ENCODE measurements at places on chromosomes 11 and 22.
A peak's percentile ranks its signal among the peaks of the same experiment; 100 is the strongest.

DNA sequence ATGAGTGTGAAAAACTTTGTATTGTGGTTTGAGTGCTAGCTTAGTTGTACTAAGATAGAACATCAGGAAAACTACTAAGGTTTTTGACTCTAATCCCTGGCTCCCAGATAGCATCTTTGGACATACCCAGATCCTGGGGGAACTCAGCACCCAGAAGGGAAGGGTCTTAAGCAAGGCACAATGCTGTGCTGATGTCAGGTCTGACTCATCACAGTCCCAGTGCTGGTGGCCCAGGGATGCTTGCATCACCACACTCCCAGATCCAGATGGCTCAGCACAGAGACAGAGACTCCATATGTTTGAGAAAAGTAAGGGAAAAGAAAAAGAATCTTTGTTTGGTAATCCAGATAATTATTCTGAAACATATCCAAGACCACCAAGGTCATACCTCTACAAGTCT lies 18.3 kb upstream of the OR56A3 start:
- DNase-seq, result no peak

- DNase-seq, result no peak
These were observed 115.2 kb downstream of the CEP164 start for GRCh38 chr11:117442869-117443239.

DNA sequence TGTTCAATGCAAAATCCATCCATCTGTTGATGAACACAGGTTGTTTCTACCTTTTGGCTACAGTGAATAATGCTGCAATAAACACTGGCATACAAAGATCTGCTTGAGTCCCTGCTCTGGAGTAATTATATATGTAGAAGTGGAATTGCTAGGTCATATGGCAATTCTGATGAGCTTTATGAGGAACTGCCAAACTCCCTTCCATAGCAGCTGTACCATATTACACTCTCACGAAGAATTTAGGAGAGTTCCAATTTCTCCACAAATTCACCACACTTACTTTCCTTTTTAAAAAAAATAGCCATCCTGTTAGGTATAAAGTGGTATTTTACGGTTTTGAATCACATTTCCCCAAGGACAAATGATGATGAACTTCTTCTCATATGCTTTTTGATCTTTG lies 62.2 kb downstream of the RSF1 start:
- DNase-seq, result no peak

DNA sequence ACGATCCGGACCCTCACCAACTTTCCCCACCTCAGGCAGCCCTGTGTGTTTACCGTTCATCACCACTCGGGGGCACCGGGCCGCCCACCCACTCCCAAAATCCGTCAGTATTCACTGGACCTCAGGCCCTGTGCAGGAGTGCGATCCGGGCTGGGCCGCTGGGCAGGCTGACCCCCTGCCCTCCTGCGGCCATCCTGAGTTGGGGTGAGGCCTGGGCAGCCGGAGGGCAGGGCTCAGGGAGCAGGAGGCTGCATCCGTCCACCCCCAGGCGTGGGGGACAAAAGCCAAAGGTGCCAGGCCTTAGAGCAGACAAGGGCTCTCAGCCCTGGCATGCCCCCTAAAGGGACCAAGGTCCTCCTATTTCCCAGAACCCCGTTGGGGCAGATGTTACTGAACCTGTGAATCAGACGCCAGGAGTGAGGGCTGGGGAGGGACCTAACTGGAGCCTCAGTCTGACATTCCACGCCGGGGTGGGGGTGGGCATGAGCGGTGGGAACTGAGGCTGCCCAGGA lies 16.8 kb upstream of the TMEM191C start:
- DNase-seq, result no peak

DNA sequence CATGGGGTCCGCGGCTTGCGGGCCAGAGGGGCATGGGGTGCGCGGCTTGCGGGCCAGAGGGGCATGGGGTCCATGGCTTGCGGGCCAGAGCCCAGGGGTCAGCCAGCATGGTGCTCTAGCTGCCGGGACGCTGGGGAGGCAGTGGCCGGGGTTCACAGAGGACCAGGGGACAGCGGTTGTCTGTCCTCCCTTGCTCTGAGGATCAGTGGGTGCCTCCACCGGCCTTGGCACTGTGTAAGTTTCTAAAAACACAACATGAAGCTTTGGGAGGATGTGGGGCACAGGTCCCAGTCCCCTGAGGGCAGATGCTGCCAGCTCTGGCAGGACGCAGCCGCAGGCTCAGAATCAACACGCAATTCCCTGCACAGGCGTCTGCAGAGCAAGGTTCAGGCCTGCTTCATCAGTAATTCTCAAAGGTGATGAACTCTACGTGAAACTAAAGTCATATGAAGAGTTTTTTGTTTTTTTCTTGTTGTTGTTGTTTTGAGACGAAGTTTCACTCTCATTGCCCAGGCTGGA lies 3.0 kb downstream of the MLC1 start:
- DNase-seq, result no peak

DNA sequence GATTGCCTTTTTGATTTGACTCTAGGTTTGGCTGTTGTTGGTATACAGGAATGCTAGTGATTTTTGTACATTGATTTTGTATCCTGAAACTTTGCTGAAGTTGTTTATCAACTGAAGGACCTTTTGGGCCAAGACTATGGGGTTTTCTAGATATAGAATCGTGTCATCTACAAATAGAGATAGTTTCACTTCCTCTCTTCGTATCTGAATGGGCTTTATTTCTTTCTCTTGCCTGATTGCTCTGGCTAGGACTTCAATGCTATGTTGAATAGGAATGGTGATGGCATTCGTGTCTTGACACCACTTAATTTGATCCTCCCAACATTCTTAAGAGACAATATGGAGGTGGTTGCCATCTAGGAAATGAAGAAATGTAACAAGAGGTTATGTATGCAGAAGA lies 388.1 kb upstream of the API5 start:
- no peak for DNase-seq

GRCh38 chr11:62705413-62705812 lies 1.8 kb downstream of the BSCL2 start:
- DNase-seq, result no peak

GRCh38 chr11:95516786-95517185 lies 272.8 kb downstream of the FAM76B start:
- DNase-seq, result no peak

- DNase-seq, result peak; percentile 15
These were observed 221.9 kb upstream of the TBCEL start for GRCh38 chr11:120801801-120802689.

DNA sequence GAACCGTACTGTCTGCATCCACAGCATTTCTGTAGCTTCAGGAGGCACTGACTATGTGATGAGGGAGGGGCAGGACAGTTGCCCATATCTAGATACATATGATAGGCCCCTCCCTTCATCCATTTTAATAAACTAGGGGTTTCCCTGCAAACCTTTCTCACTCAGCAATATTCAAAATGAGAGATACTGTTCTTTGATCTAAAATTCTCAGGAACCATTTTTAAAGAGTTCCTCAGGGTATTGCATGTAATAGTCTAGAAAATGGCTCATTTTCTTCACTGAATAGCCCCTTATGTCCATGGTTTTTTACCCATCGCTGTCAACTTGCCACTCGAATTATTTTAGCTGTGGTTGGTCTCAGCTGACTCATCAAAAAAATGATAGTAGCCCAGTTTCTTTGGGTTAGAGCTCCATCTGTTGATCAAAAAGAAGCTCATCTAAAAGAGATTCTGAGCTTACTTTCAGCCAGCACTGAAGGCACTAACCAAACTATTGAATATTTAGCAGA lies 37.0 kb upstream of the DNAJB7 start:
- no peak for DNase-seq

- no peak for DNase-seq
These were observed 1374.2 kb downstream of the FAM181B start for GRCh38 chr11:81359476-81359875.

GRCh38 chr11:68271781-68272608 lies at the start of gene C11orf24:
C11orf24 (minus strand) TSS chr11:68271973; CDS start chr11:68263767, 8,206 bp downstream.
- peak; percentile 92 for DNase-seq

- no peak for DNase-seq
These were observed 63.4 kb downstream of the BMAL1 start for GRCh38 chr11:13341026-13341425.

DNA sequence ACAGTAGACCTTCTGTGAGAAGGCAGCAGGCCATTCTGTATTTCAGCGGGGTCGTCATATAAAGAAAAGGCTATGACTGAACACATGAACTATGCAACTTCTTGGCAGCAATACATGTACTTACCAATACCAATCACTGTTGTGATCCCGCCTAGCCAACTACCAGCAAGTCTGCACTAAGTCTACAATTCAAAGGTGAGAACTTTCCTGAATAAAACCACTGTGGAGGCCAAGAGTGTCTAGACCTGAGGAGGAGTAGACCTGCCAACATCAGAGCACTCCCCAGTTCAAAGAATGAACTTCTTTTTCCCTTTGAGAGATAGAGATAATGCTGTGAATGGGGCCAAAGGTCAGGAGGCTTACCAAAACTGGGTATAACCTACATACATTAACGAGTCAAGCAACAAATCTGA lies 108.2 kb downstream of the SIK3 start:
- no peak for DNase-seq

- no peak for DNase-seq
These were observed 14.4 kb upstream of the PAMR1 start for GRCh38 chr11:35539781-35540281.

DNA sequence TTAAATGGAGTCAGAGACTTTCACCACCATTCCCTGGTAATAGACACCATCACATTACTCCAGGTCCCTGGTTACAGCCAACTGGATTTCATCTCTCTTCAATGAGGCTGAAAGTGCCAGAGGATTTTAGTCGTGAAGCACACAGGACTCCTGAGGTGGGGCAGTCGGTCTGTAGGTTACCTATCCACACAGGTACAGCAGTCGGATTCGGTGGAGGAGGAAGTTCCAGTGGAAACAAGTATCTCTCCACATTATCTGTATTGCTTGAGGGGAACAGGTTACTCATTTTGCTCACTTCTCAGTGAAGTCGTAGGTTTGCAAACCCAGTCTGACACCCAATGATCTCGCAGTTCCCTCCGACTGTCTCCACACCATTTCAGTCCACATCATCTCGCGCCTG lies 82.3 kb upstream of the TMEM45B start:
- no peak for DNase-seq

- no peak for DNase-seq
These were observed 17.0 kb downstream of the NEAT1 start for GRCh38 chr11:65439331-65440181.

DNA sequence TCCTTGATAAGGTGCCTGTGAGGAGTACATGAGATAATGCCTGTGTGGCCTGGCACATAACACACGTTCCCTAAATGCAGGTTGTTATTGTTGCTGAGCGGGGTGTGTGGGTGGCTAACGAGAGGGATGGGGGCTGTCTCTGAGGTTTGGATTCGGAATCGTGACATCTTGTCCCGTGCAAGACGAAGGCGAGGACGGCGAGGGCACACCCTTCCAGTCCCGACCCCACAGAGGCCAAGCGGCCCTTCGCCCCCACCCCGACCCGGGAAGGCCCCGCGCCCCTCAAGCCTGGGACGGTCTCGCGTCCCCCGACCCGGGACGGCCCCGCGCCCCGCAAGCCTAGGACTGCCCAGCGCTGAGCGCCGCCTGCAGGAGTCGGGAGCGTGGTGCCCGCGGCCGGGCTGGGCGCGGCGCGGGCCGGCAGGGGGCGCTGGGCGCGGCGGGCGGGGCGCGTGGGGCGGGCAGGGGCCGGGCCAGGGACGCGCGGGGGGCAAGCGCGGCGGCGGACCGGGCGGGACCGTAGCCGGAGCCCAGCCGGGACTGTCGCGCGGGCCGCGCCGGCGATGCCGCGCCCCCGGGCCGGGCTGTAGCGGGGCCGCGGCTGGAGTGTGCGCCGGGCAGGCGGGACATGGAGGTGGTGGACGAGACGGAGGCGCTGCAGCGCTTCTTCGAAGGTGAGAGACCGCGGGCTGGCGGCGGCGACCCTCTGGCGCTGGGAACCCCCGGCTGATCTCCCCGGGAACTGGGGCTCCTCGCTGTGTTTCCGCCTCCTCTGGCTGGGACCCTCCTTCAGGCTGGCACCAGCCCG lies at the start of gene MYRF:
MYRF (plus strand) TSS at position 520 of the 808 bp plus-strand sequence; CDS start at position 629, 109 bp downstream.
- peak; percentile 49 for DNase-seq

DNA sequence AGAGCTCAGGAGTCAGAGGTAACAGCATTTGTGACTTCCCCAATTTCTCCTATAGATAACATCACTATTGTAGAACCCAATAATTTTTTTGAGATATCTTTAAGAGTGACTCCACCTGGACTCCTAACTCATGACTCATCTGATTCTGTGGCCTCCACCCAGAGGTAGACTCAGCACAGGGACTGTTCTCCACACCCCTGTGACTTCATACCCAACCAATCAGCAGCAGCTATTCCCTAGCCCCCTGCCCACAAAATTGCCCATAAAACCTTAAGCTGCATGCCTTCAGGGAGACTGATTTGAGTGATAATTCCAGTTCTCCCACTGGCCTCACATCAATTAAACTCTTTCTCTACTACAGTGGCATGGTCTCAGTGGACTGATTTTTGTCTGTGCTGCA lies 475.4 kb upstream of the FAT3 start:
- DNase-seq, result no peak

DNA sequence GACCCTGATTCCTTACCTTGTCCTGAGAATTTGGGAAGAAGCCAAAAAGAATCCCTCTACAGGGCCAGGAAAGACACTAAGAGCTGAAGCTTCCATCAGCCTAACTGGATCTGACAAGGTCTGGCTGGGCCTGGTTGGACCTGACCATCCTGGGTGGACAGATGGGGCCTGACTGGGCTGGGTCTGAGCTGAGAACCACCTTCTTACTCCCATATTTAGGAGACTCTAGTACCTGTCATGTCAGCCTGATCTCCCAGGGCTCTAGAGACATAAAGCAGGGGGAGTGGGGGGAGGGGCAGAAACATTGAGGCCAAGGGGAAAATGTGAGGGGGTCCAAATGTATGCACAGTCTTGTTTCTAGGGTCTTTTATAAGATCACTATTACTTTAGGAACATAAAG lies 129.9 kb downstream of the BUD13 start:
- DNase-seq, result no peak

DNA sequence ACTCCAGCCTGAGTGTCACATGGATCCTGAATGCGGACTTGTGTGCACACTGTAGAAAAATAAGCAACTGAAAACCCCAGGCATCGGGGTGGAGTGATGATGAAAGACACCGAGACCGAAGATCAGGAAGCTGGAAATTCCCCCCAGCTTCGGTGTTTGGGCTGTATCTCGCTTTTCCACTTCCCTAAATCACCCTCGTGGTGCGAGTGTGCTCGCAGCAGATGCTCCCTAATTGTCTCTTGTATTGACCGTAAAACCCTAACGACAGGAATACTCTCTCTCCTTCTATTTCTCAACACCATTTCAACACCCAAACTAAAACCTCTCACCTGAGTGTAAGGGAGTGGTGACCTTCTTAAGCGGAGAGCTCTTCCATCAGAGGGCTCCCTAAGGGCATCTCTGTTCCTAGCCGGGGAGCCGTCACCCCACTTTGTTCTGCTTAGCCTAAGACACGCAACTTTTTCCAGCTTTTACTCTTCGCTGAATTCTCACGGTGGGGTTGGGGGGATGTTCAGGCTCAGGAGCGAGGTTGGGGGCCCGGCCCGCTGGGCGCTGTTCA lies 635 bp upstream of the GRK3 start:
- no peak for DNase-seq

All from stimulated activated CD4-positive, alpha-beta T cell treated with anti-CD3 and anti-CD28 coated beads, TNF-alpha, amount 100 ng/mL, for 4 hours (primary cell).